ENCODE measurements at places on chromosomes 16 and 17.

DNA sequence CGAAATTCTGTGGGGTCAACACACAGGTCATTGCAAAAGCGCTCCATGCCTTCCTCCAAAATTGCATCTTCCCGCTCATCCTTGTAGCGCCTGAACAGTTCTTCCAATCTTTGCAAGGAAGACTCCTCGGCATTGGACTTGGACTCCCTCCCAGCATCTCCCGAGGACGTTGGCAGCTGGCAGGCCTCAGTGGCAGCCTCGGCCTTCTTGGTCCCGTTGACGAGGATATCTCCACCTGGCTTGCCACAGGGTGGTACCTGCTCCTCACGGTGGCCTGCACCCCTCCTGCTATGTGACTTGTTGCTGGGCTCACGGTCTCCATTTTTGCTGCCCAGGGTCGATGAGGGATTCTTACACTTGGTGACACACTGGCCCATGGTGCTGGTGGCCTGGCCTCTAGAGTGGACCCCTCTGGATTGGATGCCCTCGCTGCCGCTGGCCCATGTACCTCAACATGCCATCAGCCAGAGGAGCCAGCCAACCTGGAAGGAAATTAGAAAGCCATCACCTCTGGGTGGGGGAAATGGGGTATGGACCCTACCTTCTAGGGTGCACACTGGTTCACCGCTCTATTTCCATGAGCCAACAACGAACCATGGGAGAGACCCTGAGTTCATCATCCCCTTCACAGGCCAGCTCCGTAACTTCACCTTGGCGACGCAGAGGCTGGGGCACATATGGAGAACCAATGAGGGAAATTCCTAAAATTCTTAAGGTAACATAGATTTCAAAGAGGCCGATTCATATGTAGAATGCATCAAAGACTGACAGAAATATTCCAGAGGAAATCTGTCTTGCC is 37.8 kb downstream of the DCUN1D3 start:
- no peak for DNase-seq

DNA sequence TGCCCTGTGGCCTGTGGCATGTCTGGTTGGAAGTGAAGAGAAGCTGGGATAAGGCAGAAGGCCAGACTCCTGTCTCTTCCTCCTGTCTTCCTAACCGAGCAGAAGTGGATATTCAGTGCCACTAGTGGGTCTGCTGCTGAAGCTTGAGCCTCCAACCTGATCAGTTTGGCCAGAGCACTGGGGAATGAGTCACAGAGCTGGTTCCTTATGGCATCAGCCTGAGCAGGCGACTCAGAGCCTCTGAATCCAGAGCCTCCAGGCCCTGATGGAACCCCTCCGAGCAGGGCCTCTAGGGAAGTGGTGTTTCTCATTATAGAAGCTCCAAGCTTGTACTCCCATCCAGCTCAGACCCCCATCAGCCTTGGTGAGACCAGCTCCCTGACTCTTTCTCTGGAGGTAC is 2.0 kb downstream of the WSCD1 start:
- DNase-seq = no peak

GRCh38 chr16:89341697-89342694 is 124.5 kb downstream of the ZNF778 start:
- DNase-seq = no peak

DNA sequence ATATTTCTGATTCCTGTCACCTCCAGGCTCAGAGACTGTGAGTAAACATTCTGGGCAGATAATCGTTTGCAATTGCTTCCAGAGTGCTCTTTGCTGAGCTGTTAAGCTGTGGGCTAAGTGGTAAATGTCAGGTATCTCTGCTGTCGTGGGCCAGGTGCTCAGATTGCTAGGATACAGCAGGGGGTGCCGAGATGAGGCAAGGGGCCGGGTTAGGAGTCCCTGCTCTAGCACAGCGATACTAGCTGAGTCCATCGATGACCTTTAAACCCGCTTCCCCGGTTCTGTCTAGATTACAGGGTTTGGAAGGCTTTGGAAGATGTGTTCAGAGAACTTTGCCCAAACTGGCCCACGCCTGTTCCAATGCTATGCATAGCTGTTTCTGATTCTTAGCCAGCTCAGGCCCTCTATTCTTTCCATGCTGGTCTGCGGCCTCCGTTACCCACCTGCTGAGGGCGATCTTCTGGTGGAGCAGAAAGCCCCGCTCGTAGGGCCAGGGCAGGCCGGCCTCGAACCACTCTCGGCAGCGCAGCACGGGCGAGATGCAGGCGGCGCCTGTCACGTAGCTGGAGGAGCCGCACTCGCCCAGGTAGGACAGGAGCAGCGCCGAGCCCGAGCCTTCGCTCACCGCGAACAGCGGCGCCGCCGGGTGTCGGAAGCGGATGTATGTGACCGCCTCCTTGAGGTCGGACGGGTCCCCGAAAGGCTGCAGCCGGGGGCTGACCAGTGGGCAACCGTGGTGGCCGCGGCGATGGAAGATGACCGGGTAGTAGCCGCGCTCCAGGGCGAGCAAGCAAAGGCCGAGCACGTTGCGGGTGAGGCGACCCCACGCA is 979 bp downstream of the ABHD15 start:
- peak; percentile 59 for DNase-seq

DNA sequence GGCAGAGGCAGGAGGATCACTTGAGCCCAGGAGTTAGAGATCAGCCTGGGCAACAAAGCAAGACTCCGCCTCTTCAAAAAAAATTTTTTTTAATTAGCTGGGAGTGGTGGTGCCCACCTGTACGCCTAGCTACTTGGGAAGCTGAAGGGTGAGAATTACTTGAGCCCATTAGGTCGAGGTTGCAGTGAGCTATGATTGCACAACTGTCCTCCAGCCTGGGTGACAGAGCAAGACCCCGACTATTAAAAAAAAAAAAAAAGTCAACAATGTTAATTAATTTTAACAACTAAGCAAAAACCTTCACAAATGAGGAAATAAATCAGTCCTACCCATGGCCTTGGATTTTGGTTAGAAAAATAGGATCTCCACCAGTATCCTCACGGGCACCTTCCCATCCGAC is 5.4 kb downstream of the DHX58 start:
- DNase-seq = no peak

GRCh38 chr16:57132470-57132869 is 40.1 kb downstream of the CPNE2 start:
- no peak for DNase-seq

DNA sequence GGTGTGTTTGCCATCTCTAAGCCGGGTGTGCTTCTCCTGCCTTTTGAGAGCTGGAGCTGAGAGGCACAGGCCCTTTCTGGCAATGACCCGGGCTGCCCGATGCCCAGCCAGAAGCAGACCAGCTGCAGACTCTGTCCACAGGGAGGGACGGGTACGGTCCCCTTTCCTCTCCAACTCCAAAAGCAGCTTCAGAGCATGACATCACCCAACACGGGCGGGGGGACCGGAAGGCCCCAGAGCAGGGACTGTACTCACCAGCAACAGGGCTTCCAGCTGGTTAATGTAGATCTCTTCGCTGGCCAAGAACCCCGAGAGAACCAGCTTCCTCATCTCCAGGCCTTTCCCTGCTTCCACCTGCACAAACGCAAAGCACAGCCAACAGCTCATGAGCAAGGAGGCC is 79.4 kb downstream of the ABR start:
- no peak for DNase-seq

DNA sequence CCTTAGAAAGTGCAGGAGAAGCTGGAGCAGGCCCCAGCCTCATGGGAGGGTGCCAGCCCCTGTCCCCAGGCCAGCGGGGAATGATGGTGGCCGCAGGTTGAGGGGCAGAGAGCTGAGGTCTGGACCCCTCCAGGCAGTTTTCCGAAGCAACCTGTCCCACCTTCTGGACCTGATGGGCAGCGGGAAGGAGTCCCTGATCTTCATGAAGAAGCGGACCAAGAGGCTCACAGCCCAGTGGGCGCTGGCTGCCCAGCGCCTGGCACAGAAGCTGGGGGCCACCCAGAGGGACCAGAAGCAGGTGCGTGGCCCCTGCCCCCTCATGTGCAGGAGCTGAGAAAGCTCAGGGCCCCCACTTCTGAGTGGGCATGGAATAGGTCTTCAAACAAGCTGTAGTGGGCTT is 36.8 kb downstream of the MGAT5B start:
- DNase-seq = no peak

DNA sequence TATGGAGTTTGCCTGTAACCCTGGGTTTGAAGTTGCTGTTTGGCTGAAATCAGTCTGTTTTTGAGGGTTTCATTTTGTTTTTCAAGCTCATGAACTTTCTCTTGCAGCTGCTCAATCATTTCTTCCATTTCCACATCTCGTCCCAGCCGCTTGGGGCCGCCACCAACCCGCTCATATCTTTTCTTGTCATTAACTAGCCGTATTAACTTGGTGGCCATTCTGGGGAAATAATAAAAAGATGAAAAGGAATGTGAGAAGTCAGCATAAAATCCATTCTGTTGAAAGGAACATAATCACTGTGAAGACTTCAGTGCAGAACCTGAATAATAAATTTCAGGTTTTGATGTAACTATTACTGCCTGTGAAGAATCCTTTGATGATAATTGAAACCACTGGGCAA is 11.5 kb downstream of the RPGRIP1L start:
- no peak for DNase-seq

DNA sequence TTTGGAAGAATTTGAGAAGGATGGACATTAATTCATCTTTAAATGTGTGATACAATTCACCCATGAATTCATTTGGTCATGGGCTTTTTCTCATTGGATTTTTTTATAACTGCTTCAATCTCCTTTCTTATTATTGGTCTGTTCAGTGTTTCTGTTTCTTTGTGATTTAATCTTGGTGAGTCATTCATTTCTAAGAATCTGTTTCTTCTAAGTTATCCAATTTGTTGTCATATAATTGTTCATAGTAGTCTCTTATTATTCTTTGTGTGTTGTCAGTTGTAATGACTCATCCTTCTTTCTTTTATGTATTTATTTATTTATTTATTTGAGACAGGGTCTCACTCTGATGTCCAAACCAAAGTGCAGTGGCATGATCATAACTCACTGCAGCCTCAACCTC is 146.1 kb upstream of the ZNF267 start:
- no peak for DNase-seq

DNA sequence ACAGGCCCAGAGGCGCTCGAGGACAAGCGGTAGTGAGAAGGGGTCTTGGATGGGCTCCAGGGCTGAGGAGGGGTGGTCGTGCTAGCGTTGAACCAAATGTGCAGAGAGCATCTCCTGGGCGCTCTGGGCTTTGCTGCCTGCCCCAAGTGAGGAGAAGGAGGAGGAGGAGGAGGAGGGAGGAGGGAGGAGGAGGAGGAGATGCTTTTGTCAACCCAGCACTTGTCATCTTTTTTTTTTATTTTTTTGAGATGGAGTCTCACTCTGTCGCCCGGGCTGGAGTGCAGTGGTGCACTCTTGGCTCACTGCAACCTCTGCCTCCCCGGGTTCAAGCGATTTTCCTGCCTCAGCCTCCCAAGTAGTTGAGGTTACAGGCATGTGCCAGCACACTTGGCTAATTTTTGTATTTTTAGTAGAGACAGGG is 59.8 kb downstream of the PGS1 start:
- DNase-seq = no peak

- DNase-seq = peak; percentile 92
Observed at GRCh38 chr16:3158510-3159314, 23.9 kb downstream of the ZNF213 start.

DNA sequence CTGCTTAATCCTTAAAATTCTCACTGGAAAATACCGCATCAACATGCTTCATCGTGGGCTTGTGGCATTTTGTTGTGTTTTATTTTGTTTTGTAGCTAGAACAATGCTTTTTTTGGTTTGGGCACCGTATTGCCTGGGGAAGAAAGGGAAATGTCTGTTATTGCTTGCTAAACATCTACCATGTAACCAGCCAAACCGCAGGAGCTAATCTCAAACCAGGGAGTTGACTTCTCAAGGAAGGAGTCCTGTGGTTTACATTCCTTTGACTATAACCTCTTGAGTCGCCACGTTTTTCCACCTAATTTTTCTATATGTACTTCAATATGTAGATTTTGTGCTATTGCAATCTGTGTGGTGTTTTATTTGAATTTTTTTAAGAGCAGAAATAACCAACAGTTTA is 593.5 kb upstream of the SOX9 start:
- no peak for DNase-seq

GRCh38 chr16:62968-63391 is 9.4 kb downstream of the SNRNP25 start:
- no peak for DNase-seq
